ENCODE measurements at places on chromosomes 1 and 21. TPM values are rescaled to one million over a fixed set of nuclear protein-coding genes. Genes with fewer than 3 reads are reported as not detected.

- DNase-seq, result no peak
These were observed 579 bp upstream of the TENT5C start for GRCh38 chr1:117605164-117605773.

DNA sequence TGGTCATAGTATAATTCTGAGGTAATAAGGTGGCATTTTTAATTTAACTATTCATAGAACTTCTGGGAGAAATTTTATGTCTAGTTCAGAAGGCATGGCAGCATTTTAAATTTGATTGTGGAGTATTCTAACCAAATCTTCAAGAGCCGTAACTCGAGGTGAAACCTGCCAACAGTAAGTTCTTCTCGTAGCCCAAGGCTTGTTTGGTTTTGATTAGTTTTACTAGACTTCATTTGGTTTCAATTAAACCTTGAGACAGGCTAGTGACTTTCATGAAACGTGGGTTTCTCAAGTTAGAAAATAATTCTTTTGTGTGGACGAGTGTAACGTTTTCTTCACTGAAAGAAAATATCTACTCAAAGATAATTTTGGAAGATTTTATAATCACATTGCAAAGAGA lies 395.5 kb downstream of the USP25 start:
- no peak for DNase-seq

DNA sequence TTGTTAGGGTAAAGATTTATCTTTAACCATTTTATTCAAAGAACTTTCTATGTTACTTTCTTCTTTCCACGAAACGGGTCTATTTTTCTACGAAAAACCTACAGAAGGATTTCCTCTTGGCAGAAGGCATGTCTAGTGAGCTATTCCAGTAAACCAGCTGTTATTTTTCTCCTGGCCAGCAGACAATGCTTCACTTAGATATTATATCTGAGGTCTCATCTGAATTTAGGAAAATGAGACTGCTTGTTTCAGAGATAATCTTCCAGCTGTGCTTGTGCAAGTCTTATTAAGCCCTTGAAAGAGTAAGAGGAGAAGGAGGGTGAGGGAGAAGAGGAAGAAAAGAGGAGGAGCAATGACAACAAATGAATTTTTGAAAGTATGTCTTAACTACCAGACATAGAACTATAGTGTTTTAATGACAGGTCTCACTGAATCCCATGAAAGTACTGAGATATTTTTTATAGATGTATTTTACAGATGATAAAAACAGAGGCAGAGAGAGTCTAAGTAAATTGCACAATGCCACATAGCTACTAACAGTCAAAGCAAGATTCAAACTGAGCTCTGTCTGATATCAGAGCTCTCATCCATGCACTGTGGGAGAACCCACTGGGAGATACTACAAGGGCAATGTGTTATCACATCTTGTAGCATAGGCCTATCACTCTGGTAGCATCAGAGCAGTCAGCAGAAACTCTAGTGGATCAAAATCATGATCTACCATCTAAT lies 54.6 kb upstream of the SAMSN1 start:
- DNase-seq, result no peak

DNA sequence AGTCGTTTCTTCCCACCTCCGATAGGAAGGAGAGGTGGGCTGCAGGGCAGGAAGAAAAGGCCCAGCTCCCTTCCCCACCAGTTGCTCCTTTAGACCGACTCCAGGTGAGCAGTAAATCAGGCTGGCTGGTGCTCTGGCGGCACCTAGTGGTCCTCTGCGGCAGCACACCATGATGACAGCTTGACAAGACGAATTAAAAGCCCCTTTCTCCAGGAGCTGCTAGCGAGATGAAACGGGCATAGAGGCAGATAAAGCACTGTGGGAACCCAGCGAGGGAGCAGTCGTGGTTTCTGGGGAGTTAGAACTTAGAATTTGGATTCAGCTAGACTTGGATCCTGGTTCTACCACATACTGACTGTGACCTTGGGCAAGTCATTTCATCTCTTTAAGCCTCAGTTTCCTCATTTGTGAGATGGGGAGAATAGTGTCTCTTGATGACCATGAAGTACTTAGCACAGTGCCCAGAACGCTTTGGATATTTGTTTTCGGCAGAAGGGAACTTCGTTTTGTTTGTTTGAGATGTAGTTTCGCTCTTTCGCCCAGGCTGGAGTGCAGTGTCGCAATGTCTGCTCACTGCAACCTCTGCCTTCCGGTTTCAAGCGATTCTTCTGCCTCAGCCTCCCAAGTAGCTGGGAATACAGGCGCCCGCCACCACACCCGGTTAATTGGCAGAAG lies 21.8 kb upstream of the COL9A2 start:
- peak; percentile 92 for DNase-seq

GRCh38 chr1:198909973-198910372 lies 271.1 kb downstream of the PTPRC start:
- no peak for DNase-seq

GRCh38 chr1:119988306-119989062 lies 81.0 kb downstream of the NOTCH2 start:
- DNase-seq, result no peak

GRCh38 chr1:213519098-213519497 lies 468.1 kb downstream of the RPS6KC1 start:
- DNase-seq, result no peak

- DNase-seq, result no peak
These were observed 79.0 kb upstream of the CAPZB start for GRCh38 chr1:19564366-19564765.

DNA sequence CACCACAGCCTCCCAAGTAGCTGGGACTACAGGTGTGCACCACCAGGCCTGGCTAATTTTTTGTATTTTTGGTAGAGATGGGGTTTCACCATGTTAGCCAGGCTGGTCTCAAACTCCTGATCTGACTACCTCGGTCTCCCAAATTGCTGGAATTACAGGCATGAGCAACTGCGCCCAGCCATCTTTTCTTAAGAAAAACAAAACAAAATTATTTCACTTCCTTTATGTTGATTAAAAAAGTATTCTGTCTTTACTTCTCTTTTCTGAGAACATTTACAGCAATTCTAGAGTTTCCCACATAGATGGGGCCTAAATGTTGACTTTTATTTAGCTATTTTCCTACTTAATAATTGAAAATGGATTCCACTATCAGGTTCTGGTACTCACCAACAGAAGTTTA lies 17.3 kb upstream of the TMEM183A start:
- DNase-seq, result no peak

DNA sequence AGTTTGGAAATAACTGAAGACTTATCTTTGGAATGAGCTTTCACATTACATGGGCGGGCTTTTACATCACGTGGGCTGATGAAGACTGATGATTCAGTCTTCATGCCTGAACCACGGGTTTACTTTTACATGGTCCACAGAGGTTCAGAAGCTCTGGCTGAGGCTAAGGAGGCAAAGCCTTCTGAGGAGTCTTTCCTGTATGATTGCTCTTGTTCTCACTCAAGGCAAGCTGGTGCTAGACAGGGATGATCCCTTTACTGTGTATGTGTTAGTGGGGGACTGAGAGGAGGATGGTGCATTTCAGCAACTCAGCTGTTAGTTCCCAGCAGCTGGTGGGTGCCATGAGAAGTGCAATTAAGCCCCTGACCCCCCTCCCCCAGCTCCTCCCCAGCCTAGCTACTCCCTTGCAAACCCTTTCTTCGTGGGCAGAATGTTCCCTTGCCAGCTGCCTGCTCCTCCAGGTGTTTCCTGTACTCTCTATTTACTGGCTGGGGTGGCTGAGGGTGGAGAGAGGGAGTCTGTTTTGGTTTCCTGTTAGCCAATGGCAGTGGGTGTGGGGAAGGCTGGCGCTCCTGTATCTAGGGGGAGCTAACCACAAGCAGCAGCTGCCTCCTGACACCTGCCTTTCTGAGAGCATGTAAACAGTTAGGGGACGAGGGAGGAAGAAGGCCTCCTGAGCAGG lies 15.4 kb downstream of the BTG2 start:
- no peak for DNase-seq

- DNase-seq, result no peak
These were observed 526.4 kb upstream of the USP24 start for GRCh38 chr1:55741516-55741915.

DNA sequence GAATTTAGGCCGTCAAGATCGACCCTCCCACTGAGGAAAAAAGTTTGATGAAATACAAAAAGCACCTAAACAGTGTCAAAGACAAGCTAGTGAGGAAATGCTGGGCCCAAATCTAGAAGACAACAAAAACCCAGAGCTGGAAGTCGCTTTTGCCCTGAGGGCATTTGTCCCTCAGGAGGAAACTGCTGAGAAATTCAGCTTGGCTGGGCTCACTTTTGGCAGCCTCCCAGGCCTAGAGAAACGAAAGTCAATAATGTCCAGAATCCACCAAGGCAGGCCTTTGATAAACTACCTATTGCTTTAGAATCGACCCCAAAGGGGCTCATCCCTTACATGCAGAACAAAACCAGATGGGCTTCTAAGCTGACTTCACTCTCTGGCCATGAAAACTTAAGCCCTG lies 38.9 kb downstream of the SYT2 start:
- DNase-seq, result no peak

- no peak for DNase-seq
These were observed 33.7 kb downstream of the RAB3B start for GRCh38 chr1:51956528-51957509.

DNA sequence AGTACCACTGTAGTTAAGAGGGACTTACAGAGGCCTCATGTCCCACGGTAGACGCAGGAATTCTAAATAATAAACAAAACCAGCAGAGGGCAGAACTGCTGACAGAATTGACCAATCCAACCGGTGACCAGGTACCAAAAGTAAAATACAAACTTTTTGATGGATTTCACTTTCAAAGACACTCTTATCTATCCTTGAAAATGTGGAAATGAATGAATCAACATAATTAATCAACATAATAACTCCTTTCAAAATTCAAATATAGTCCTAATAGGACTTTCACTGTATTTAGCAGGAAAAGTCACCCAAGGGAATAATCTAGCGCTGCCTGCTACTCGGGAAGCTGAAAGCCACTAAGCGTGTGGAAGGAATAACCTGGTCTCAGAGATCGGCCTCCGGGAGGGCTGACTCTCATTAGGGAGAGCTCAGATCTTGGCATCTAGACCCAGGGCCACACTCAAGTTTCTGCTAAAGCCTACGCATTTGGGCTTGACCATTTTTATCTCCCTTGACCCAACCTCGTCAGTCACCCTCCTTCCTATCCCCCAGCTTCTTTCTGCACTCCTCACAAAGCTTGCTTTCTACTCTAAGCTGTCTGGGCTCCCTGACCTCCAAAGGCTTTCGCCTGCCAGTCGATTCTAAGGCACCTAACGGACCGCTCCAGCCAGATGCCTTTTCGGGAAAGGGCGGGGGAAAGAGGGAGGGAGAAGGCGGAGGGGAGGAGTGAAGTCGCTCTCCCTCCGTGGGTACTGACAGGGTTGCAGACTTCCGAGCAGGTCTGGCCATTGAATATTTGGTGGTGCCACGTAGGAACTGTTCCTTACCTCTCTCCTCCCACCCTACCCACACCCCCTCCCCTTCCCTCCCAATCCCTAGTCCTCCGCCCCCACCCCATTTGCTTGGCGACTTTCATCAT lies 1.6 kb downstream of the COL11A1 start:
- DNase-seq, result peak; percentile 51

DNA sequence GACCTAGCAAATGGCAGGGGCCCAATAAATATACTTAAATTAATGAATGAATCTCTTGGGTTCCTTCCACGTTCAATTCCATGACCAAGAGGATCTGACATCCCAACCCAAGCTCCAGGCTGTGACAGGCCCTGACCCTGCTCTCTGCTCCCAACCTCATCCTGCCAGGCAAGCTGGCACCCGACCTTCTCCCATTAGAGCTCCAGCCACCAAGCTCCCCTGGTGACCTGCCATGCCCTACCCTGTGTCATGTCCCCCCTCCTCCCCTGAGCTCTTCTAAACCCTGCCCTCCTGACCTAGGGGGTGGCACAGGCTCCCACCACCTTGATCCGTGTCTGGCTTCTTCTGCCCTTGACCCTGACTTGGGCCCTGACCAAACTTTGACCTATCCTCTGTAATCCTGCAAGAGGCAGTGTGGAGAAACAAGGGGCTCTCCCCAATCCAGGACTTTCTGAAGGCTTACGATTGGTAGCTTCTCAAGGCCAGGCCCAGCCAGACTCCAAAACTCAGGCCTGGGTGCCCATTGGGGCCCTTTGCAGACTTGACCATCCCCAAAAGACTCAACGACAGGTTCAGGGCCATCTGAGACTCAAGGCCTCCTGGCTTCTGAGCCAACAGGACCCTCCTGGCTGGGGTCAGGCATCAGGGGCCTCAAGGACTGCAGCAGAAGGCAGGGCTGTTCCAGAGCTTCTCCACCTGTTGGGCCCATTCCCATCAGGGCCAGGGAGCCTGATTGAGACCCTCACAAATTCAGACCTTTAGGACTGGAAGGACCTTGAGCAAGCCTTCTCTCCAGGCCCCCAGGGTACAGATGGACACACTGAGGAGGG lies 249.0 kb downstream of the PTPRU start:
- no peak for DNase-seq

GRCh38 chr1:42735056-42735455 lies 5.0 kb downstream of the CLDN19 start:
- peak; percentile 77 for DNase-seq

CFHR1 gene
- total RNA-seq, result 4.0 TPM

ATP1A4 gene
- not detected for total RNA-seq

HSF2BP gene
- 0.46 TPM for total RNA-seq

SSX2IP gene
- total RNA-seq, result 4.7 TPM

C8B gene
- total RNA-seq, result not detected
